ENCODE measurements at places on chromosomes 12 and 14.

GRCh38 chr12:70892593-70892992, 27.9 kb downstream of the PTPRR start:
- no peak for DNase-seq

GRCh38 chr12:118841588-118841987, 139.8 kb upstream of the SRRM4 start:
- DNase-seq, result no peak

DNA sequence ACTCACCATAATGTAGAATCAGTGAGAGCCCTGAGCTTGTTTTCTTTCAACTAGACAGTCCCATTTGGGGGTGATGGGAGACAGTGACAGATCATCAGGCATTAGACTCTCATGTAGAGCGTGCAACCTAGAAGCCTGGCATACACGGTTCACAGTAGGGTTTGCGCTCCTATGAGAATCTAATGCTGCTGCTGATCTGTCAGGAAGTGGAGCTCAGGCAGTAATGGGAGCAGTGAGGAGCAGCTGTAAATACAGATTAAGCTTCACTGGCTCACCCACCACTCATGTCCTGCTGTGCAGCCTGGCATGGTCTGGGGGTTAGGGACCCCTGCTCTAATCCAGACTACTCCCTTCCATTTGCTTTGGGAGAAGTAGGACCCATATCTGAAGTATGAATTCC, 55.6 kb downstream of the FNTB start:
- no peak for DNase-seq

GRCh38 chr12:14190694-14191093, 174.8 kb upstream of the ATF7IP start:
- no peak for DNase-seq

- no peak for DNase-seq
Measured at GRCh38 chr12:66903782-66904396, 225.0 kb upstream of the GRIP1 start.

- DNase-seq, result no peak
Measured at GRCh38 chr14:96108061-96108795, 69.1 kb downstream of the C14orf132 start.

DNA sequence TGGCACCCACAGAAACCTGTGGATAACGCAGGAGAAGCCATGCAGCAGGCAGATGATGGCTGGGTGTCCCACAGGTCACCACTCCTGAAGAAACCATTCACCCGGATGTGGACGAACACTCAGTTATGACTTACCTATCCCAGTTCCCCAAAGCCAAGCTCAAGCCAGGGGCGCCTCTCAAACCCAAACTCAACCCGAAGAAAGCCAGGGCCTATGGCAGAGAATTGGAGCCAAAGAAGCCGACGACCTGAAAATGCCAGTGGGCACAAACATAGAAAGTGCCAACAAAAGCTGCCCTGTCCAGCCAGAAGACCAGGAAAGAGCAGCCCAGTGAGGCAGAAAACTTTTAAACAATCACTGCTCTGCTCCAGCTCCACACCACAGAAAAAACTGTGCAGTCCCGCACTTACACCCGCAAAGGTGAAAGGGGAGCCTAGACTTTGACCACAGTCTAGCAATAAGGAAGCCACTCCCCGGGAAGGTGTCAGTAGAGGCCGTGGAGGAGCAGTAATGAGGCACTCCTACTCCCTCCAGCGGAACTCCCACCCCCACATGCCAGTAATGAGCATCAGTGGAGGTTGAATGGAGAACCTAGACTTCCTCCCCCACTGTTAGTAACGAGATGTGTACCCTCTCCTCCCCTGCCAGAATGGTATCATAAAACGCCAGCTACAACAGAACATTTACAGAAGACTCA, 6.0 kb upstream of the ACVRL1 start:
- DNase-seq, result no peak

- DNase-seq, result no peak
Measured at GRCh38 chr12:66984077-66984476, 285.1 kb upstream of the CAND1 start.

DNA sequence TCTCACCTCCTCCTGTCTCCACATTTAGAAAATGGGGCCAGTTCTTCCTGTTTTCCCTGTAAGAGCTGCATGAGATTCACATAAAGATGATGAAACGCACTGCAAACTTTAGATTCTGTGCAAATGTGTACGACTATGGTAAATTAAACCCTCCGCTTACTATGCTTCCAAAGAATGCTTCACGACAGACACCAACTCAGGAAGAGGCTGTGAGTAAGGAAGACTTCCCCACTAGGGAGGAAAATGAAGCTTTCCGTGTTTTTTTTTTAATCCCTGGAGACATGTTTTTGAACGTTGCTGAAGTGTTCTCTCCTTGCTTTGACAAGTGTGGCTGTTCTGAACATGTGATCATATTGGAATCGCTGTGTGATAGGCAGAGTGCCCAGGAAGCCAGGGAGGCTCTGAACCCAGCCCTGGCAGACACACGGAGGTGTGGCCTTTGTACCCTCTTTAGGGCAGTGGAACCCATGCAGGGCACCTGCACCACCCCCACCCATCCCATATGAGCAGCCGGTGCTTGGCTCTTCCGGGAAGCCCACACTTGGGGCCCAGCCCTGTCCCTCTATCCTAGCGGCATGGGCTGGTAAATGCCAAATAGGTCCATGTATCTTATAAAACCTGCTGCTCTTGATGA, 7.5 kb upstream of the SYNE3 start:
- DNase-seq, result peak; percentile 93
